ENCODE measurements at places on chromosomes 13 and 19. TPM values are rescaled to one million over a fixed set of nuclear protein-coding genes. Genes with fewer than 3 reads are reported as not detected.

Gene F7
- total RNA-seq, result not detected

Gene COL4A2
- total RNA-seq, result 0.12 TPM

Gene HIF3A
- not detected for total RNA-seq

Gene HSD11B1L
- total RNA-seq, result 18.8 TPM

Gene SLC10A2
- total RNA-seq, result not detected

Gene CEACAM21
- total RNA-seq, result 0.12 TPM

Gene POU2F2
- not detected for total RNA-seq

Gene NAXD
- total RNA-seq, result 23.1 TPM
